ENCODE measurements at places on chromosomes 7 and 10.
A peak's percentile ranks its signal among the peaks of the same experiment; 100 is the strongest.

GRCh38 chr7:97145068-97145467 lies 27.6 kb downstream of the SDHAF3 start:
- DNase-seq: no peak

- no peak for DNase-seq
These were observed 1.2 kb downstream of the PROSER2 start for GRCh38 chr10:11824376-11824775.

- DNase-seq: no peak
These were observed 89.2 kb upstream of the JAZF1 start for GRCh38 chr7:28269700-28270361.

- no peak for DNase-seq
These were observed 10.3 kb upstream of the RARRES2 start for GRCh38 chr7:150351587-150352194.

GRCh38 chr10:3782451-3783315 lies 2.3 kb downstream of the KLF6 start:
- DNase-seq: peak; percentile 66

DNA sequence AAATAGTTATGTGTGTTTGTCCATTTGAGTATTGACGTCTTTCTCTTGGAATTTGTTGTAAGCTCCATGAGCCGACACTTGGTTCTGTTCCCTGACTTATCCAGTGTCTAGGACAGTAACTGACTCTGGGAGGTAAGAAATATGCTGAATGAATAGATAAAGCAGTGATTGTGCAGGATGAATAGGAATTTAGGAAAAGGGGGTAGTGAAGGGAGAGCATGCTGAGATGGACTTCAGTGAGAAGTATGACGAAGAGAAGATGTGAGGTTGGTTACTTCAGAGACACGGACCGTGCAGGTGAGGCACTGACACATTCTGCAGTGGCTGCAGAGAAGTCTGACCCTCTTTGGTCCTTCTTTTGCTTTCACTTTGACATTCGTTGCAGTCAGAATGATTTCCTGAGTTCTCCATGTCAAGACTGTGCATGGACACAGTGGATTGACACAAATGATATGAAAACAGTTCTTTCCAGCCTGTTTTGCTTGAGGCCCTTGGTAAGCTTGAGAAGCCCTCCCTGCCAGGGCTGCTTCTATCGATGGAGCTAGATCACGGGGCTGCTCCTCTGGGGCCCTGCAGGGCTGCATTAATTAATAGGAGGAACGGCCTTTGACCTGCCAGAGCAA lies 261.5 kb upstream of the SORCS1 start:
- DNase-seq: no peak

- no peak for DNase-seq
These were observed 43.6 kb upstream of the KLF6 start for GRCh38 chr10:3828404-3829155.

DNA sequence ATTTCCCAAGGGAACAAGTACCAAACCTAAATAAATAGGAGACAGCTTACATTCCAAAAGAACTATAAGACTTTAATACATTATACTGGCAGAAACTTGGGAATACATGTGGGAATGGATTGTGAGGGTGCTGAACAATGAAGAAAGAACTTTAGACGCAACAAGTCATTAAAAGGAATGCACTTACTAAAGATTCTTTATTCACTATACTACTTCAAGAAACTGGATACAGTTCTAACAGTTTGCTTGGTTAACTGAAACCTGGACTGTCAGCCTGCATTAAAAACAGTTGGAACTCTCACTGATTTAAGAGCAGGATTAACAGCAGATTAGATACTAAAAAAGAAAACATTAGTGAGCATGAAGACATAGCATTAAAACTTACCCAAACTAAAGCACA lies 12.0 kb downstream of the CACUL1 start:
- DNase-seq: no peak

Measured in left cardiac atrium (tissue), 4 donors.